ENCODE measurements at places on chromosomes 3 and 15.

DNA sequence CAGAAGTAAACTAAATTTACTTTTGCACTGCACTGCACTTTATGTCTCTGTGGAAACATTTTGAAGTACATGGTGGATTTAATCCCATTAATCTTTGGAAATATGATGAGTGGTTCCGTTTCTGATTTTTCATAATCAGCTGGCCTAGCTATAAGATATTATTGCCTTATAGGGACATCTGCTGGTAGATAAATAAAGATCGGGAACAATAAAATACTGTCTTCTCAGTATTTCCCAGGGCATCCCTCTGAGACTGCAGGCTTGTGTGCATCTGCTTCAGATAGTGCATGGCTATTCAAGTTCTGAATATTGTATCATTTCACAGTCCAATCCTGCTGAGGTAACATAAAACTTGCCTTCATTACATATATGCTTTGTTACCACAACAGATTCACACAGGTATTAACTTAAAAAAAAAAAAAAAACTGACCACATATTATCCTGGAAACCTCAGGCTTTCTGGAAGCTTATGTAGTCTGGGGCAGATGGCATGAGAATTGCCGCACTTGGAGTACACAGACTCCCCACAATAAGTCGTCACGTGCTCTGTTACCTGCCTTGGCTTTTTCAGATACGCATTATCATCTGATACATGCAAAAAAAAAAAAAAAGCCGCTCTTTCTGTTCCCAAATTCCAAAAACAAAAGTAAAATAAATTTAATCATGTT lies 330.8 kb upstream of the AGTR1 start:
- no peak for DNase-seq

GRCh38 chr3:128011140-128011539 lies 41.1 kb upstream of the SEC61A1 start:
- DNase-seq, result no peak

GRCh38 chr3:143565951-143566350 lies 282.3 kb downstream of the SLC9A9 start:
- DNase-seq, result no peak

GRCh38 chr3:38224357-38224756 lies 41.3 kb upstream of the SLC22A13 start:
- DNase-seq, result no peak

DNA sequence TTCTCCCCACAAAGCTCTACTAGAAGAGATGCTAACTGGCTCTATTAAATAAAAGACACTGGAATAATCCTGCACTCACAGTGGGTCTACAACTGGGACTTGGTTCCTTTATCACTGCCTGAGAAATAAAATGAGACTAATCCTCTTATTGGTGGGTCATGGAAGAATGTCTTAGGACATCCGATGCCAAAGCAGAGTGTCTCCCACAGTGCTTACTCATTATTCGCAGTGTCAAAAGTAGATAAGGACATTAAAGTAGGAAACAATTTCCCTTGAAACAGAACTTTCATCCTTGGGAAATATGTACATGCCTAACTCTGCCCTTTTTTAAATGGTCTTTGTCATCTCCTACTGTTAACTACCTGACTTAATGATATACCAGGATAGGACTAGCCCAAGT lies 71.5 kb downstream of the GSK3B start:
- no peak for DNase-seq

- no peak for DNase-seq
These were observed 58.1 kb downstream of the CLASP2 start for GRCh38 chr3:33659856-33660434.

DNA sequence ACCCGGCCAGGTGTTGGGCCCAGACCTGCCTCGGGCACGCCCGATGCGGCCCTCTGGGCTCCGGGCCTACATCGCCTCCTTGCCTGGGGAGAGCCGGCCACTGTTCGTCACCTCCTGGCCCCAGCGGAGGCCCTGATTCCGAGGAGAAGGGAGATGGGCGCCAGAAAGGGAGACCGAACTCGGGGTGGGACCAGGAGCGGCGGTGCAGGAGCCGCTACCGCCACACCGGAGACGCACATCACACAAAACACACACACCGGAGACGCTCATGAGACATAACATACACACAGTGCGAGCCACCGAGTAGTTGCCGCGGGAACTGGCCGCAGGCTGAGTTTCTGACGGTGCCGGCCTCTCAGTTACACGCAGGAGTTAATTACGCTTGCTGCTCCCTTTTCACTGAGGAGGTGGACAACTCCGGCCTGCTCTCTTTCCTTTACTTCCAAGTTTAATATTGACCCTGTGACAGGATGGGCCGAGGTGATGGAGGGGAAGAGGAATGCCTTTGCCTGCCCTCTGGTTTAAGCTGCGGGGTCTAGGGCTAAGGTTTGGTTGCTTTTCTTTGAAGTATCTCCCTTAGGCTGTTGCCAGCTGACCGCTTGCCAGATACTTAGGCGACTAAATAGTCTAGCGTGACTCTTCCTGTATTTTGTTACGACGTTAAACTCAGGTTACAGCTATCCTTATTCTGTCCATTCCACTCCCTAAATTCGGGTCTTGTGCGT lies 570 bp downstream of the PCNP start:
- DNase-seq, result peak; percentile 17

GRCh38 chr3:45462522-45463265 lies 74.3 kb downstream of the LARS2 start:
- DNase-seq, result peak; percentile 16

GRCh38 chr3:188179006-188179966 lies 25.3 kb downstream of the LPP start:
- no peak for DNase-seq
